Stimulated activated CD8-positive, alpha-beta memory T cell treated with anti-CD3 and anti-CD28 coated beads, Interleukin-7, amount 100 ng/mL, for 24 hours (primary cell): ENCODE measurements at places on chromosomes 5 and 9.

DNA sequence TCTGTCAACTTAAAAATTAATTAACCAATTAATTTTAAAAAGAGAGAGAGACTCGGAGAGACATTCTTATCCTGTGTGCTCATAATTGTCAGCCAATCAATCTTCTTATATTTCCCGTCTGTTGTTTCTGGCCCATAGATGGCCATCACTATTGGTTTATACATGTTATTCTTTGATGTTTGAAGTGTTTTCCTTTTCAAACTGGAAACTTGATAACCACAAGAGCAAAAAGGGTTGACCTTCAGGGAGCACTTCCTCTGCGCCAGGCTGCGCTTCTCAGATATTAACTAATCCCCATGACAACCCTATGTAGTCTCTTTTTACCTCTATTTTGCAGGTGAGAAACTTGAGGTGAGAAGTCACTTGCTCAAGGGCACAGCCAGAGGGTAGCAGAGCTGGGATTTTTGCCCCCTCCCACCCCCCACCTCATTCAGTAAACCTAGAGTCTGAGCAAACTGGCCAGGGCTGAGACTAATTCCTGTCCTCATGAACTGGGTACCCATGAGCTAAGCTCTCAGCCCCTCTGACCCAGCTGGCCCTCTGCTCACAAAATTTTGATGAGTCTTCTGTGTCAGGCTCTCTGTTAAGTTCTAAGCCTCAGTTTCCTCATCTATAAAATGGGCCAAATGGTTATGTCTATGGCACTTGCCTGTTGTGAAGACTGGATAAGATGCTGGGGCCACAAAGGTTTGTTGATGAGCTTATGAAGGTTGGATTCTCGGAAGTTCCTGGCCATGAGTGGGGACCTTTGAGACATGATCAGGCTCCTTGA, 86.0 kb upstream of the SH3PXD2B start:
- no peak for DNase-seq

DNA sequence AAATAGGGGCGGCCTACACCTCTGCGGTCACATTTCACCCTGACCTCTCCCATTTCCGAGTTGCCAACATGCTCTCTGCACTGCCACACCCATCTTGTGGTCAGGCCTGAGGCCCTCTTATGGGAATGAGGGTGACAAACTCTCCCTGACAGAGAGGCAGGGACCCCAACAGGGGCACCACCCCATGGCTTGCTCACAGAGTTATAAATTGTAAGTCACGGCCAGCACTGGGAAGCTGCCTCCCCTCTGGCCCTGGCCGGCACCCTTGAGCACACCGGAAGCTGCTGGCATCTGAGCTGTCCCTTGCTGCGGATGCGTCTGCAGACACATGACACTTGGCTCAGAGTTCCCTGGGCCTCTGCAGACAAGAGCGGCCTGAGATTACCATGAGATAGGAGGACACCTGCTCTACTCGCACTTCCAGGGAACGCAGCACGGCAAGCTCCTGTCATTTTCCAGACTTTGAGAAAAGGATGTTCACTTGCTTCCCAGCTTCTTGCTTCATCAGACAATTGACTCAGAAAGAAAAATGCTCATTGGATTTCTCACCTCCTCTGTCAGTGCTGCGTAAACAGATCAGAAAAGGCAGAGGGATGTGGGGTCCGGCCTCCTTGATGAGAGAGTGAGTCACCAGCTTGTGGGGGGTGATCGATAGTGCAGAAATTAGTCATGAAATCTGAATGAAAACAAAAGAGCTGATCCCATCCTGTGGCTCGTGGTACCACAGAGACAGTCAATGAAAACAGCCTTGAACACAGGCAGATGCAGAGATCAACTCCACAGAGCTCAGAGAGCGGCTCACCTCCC, 269.8 kb downstream of the SYK start:
- peak; percentile 34 for DNase-seq

- DNase-seq, result no peak
Measured at GRCh38 chr5:6745706-6746222, 32.5 kb downstream of the TENT4A start.

DNA sequence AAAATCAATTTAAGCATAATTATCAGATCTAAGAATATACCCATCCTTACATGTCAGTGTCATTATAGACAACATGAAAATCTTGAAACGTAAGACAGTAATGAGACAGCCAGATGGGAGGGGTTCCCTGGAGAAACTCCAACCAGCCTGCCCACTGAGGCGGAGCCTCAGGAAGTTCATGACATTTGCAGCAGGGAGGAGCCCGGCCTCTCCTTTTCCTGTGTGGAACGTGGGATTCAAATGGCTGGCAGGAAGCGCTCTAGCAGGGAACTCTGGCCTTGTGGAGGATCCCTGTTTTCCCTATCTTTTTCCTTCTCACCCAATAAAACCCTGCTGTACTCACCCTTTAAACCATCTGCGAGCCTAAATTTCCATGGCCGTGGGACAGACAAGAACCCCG, 176.6 kb upstream of the KCNN2 start:
- DNase-seq, result no peak

DNA sequence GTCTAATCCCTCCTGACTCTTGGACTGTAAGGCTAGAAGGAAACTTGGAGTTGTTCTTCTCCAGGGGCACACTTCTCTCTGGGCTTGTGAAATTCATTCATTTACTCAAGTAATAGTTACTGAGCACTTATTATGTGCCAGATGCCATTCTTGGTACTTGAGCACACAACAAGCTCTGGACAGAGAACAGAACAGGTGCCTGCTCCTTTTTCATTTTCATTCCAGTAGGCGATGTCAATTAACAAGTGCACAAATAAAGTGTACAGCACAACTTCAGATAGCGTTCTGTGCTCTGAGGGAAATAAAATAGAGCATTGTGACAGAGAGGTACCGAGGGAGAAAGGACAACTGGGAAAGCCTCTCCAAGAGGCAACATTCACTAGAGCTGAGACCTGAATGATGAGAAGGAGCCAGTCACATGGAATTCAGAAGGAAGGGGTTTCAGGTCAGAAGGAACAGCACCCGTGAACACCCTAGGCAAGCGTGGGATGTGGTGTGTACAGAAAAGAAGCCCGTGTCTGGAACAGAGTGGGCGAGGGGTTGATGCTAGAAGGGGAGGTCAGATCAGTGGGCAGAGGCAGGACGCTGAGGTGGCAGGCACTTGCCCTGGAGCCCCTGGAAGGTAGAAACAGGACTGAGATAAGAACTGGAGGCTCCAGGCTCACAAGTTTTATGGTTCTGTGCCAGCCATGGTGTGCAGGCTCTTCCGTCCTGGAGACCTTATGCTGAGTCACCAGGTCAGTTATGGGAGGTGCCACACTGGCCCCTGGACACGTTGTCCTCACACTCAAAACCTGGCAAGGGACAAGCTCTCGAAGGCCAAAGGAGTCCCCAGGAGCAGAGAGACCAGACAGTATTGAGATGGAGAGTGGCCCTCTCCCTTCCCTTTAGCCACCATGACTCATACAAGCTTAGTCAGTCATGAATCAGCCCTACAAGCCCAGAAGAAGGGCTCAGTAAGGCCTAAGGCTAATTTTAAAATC, 7.2 kb upstream of the ABLIM3 start:
- no peak for DNase-seq
